RWPE2 (cell line): ENCODE measurements at places on chromosomes 7 and 10.

DNA sequence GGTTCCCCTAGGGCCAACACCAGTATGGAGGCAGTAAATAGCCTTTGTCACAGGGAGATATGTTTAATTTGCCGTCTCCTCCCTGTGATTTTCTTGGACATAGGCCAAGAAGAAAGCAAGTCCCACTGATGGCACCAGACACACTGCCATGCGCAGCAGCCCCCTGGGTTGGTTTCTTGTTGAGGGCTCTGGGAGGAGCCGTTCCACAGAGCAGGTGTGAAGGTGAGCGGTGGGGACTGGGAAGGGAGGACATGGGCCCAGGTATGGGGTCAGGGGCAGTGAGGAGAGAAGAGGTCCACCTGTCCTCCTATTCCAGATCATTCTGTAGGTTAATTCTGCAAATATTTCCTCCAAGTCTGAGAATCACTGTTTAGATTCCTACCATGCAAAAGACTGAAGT, 376.1 kb downstream of the PLXNA4 start:
- no peak for DNase-seq

DNA sequence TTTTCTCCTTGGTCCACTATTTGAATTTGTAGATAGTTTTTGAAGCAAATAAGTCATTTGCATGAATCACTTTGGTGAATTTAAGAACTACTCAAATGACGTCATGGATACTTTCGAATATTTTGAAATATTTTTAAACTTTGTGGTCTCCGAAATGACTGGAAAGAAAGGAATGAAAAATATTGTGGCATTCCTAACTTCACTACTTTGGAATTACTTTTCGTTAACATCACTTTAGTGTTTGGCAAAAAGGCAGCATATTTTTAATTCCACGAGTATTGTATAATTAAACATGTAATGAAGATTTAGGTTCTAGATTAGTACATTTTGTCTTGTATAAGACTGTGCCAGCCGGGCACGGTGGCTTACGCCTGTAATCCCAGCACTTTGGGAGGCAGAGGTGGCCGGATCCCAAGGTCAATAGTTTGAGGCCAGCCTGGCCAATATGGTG, 35.3 kb upstream of the ZRANB1 start:
- no peak for DNase-seq

- no peak for DNase-seq
Measured at GRCh38 chr10:124561206-124561605, 99.6 kb downstream of the LHPP start.

DNA sequence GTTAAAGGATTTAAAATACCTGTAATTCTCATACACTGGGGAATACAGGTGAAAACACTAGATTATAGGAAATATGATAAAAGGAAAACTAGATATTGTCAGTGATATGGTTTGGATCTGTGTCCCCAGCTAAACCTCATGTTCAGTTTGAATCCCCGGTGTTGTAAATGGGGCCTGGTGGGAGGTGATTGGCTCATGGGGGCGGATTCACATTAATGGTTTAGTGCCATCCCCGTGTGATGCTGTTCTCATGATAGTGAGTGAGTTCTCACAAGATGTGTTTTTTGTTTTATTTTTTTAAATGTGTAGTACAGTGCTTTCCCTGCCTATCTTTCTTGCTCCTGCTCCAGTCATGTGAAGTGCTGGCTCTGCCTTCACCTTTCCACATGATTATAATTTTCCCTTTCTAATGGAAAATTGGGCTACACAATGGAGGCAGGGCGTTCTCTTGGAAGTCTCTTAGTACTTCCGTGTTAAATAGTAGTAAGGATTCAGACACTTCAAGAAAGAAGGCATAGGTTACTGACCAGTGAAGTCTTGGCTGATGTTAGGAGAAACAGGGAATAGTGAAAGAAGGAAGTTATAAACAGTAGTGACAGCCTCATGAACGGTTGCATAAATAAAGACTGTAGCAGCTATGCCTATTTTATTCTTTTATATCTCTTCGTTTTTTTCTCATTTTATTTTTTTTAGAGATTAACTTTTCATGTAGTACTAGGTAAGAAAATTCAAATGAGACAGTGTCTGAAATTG, 386.4 kb downstream of the SUGCT start:
- no peak for DNase-seq

GRCh38 chr10:23442936-23443335, 4.1 kb downstream of the OTUD1 start:
- no peak for DNase-seq

DNA sequence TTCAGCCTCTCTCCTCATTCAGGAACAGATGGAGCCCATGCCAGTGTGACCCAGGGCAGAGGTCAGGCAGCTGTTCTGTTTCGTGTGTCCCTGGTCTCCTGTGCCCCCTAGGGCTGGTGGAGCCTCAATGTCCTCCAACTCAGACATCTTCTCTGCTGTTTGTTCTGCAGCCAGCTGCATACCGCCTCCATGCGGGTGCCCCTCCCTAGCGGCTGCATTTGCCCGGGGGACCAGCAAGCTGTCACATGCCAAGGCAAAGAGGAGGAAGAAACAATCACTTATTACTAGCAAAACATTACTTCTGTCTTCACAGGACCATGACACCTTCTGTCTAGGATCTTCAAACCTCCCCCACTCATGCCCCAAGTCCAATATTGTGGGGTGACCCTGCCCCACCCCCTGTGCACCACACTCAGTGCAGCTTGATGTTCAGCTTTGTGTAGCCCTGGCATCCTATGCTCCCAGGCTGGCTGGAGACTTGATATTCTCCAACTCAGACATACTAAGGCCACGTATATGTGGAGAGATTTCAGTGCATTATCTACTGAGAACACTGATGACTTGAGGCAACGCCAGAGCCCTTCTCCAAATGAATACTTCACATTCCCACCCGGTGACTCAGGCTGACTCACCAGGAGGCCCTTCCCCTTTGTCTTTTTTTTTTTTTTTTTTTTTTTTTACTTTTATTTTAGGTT, 188.9 kb downstream of the SKIDA1 start:
- peak; percentile 95 for DNase-seq

DNA sequence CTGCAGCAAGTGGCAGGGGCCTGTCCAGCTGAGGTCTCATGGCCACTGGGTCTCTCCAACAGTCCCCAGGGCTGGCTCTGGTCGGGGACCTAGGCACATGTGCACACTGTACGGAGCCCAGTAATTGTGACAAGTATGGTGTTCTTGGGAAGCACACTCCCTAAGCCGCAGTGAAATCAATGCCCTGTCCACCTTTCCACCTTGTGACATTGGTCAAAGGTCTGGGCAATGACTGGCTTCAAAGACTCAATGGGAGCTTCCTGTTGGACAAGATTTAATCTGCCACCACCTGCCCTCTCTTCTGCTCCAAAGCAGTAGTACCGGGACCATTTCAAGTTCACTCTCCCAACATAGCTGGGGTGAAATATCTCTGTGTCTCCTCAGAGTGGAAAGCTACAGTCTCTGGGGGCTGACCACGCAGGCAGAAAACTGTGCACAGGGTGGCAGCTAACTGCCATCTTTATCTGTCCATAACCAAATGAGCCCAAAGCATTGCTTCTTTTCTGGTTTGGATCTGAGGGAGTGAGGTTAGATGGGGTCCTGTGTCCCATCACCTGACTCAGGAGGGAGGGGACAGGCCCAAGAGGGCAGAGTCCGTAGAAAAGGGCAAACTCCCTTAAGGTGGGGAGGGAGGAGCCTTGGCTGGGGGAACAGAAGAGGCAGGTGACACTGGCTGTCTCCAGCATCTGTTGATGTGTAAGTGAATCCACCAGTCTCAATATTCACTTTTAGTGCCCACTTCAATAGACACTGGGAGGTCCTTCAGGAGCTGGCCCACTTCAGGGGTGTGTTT, 307.7 kb downstream of the TNS3 start:
- DNase-seq, result no peak

- no peak for DNase-seq
Measured at GRCh38 chr7:155173905-155174304, 103.8 kb downstream of the HTR5A start.

DNA sequence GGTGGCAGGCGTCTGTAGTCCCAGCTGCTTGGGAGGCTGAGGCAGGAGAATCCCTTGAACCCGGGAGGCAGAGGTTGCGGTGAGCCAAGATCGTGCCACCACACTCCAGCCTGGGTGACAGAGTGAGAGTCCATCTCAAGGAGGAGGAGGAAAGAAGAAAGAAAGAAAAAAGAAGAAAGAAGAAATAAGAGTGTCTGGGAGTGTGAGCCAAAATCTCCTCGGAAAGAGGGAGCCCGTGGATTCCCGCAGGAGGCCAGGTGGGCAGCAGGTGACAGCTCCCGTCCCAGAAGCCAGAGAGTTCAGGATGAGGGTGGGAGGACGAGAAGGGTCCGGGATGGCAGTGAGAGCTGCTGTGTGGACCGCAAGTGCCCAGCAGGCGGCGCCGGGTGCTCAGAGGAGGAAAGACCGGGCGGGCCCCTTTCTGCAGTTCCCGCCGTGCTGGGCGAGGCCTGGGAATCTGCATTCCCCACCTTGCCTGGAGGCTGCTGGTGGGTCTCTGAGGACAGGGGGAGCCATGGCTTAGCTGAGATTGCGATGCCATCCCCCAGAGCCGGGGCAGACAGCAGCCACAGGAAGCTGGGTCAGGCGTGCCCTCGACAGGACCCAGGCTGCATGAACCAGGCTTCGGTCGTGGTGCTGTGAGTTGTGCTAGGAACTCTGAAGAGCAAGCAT, 17.1 kb upstream of the AMZ1 start:
- peak; percentile 67 for DNase-seq

GRCh38 chr7:65390588-65390987, 16.9 kb downstream of the ZNF92 start:
- DNase-seq, result no peak

DNA sequence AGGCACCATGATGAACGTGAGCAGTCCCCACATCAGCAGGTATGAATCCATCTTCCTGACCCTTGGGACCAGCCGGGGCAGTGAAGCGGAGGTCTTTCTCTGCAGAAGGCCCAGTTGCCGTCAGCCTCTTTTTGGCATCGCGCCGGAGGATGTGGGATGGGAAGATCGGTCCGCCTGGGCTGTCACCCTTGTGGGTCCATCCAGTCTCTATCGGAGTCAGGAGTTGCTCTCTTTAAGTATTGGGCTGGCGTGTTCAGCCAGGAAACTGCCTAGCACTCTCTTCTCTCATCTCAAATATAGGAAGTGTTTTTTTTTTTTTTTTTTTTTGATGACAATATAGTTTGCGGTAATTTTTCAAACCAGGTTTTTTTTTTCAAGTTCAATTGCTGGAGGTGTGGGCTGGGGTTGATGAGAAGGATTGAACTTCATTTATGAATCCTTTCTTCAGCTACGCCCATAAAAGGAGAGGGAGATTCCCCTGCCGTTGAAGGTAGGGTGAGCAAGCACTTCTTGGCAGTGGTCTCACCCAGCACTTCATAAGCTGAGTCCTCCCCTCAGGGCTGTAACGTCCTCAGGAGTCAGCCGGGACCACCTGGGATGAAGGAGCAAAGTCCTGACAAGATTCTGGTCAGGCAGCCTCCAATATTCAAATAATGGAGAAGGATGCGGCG, at the start of gene IL2RA:
IL2RA (minus strand) TSS at position 267 of the 671 bp plus-strand sequence; CDS start at position 51, 216 bp downstream.
- no peak for DNase-seq
